OCI-M1 (cell line): ENCODE measurements at places on chromosomes 6 and 20.

GRCh38 chr6:33632558-33633039 lies 11.5 kb downstream of the ITPR3 start:
- peak; percentile 63 for DNase-seq

GRCh38 chr6:48016020-48016755 lies 94.8 kb downstream of the PTCHD4 start:
- DNase-seq: no peak

- no peak for DNase-seq
Observed at GRCh38 chr6:111521497-111522270, 38.7 kb upstream of the REV3L start.

DNA sequence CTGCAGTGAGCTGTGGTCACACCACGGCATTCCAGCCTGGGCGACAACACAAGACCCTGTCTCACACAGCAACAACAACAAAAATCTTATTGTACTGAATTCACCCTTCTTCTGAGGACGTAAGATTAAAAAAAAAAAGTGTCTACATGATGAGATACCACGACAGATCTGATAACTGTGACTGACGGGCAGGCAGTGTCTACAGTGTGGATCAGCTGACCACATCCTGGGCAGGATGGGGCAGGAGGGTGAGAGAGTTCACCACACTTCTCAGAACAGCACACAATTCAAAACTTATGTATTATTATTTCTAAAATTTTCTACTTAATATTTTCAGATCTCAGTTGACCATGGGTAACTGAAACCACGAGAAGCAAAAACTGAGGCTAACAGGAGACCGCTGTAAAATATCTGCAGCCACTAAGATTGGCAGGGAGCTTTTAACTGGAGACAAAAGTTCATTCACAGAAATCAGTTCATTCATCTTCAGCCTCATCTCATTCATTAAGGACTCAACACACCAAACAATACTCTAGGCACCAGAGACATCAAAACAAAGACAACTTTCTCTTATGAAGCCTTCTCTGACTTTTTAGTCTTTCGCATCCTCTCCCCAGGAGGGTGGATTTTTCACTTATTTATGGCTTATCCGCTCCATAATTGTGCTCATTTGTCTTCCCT lies 15.7 kb upstream of the NHSL1 start:
- no peak for DNase-seq

- no peak for DNase-seq
Observed at GRCh38 chr20:54272901-54273488, 65.1 kb downstream of the PFDN4 start.

- peak; percentile 36 for DNase-seq
Observed at GRCh38 chr6:56868687-56869086, 86.2 kb upstream of the BEND6 start.

GRCh38 chr6:135871296-135871695 lies 19.8 kb downstream of the PDE7B start:
- no peak for DNase-seq

- DNase-seq: peak; percentile 63
Observed at GRCh38 chr6:31972709-31973350, 892 bp upstream of the DXO start.

DNA sequence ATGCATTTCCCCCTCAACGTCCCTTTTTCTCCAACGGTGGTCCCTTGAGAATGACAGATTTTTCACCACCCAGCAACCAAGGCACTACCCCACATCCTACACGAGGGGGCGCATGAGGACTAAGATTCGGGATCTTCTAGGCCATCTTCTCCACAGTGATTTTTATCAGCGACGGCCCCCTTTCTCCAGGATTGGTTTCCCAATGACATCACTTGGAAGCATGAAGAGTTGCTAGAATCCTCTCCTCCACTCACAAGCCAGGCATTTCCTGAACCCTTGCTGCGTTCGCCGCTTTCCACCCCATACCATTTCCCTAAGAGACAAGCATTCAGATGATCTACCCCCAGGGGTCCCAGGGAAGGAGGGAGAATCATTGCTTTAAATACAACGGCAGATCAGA lies 252.0 kb downstream of the HIVEP2 start:
- peak; percentile 75 for DNase-seq

DNA sequence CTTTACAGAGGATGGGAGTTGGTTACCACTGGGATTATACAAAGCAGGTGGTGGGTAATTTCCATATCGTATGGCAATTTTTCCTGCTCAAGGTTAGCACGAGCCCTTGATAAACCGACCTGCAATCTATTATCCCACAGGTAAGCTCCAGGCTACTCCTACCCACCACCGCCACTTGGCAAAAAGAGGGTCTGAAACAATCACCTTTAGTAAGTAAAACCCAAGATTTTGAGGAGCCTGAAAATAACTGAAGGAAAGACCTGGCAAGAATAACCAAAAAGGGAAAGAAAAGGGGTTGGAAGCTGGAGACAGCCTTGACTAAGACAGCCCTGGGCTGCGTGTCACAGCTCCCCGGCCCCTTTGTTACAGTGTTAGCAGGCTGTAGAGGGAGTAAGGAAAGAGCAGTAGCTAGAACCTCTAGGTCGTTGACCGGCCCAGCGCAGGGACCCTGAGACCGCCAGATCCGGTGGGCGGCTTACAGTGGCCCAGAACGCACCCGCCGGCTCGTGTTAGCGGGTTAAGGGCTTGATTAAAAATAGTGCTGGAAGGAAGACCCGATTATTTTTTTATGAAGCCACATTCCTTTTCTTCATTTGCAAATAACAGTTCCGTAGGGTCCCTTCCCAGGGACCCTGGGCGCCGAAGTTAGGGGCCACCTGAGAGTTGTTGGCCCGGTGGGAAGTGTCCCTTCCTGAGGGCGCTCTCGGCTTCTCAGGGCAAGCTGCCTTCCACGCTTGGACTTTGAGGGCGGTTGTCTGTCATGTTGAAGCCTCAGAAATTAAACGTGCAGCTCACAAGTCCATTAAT lies 30.5 kb downstream of the TFAP2B start:
- no peak for DNase-seq

- no peak for DNase-seq
Observed at GRCh38 chr20:17992224-17992637, 23.4 kb downstream of the MGME1 start.

DNA sequence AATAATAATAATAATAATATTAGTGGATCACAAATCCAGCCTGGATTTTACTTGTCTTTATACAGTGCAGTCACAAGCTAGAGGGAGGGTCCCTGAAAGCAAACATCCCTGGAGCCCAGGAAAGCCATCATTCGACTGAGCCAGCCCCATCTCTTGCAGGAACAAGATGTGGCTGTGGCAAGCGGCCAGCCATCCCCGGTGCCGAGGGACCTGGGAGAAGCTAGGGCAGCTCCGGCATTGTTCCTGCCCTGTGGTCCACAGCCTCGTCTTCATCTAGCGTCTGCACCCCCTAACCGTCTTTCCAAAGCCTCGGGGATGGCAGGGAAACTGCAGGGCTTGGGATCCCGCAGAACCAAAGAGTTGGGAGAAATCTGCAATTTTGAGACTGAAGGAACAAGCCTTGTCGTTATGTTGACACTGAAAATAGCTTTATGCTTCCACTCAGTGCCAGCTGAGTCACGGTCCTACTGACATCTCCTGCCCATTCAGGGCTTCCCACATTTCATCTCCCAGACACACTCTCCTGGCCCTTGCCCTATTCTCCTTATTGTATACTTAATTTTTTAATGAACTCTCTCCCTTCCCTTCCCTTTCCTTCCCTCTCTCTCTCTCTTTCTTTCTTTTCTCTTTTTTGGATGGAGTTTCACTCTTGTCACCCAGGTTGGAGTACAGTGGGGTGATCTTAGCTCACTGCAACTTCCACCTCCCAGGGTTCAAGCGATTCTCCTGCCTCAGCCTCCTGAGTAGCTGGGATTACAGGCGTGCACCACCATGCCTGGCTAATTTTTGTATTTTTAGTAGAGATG lies 62.5 kb upstream of the ZNFX1 start:
- no peak for DNase-seq

- DNase-seq: no peak
Observed at GRCh38 chr20:35551503-35551902, 9.6 kb downstream of the ERGIC3 start.

DNA sequence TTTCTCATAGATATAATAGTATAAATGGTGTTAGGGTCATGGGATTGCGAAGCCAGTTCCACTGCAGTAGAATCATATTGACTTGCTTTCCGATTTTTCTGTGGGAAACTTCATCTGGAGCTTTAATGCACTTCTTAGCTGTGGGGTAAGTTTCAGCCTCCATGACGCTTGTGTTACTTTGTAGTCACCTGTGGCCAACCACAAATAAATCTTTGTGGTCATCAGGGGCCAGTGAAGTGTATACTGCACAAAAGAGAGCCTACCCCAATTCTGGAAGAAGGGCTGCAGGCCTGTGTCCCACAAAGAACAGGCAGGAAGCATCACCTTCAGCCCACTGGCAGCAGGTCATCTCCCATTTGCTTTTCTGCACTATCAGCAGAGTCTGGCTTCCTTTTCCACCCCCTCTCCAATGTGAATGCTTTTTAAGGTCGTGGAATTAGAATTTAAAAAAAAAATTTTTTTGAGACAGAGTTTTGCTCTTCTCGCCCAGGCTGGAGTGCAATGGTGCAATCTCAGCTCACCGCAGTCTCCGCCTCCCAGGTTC lies 32.0 kb downstream of the MTHFD1L start:
- DNase-seq: no peak

GRCh38 chr6:75603106-75603420 lies 1.4 kb downstream of the SENP6 start:
- peak; percentile 67 for DNase-seq

GRCh38 chr6:44915111-44915510 lies 413.0 kb upstream of the RUNX2 start:
- no peak for DNase-seq

DNA sequence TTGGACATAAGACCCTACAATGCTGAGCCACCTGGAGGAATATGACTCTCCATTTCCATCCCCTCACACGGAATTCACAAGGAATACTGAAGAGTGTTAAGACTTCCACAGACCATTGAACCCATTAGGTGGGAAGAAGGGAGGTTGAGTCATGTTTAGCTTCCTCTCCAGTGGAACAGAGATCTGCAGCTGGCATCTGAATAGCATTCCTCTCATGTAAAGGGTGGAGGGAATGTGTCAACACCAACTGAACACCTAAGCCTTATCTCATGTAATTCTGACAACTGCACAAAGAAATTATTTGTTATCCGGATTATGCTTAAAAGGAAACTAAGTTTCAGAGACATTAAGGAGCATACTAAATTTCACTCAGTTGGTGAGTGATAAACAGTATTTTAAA lies 705.9 kb downstream of the MAFB start:
- DNase-seq: no peak

DNA sequence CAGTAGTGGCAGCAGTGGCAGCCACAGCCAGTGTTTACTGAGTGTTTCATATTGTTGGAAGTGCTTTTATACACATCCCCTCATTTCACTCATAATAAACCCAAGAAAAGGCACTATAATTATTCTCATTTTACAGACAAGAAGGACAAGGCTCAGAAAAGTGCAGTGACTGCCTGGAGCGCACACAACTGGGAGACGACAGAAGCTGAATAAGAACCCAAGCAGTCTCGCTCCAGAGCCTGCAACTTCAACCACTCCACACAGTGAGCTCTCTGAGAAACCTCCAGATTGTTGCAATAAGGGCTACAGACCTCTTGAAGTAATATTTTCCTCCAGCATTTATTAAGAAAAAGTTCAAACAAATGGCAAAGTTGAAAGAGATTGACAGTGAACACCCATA lies 76.9 kb downstream of the PLCG1 start:
- no peak for DNase-seq

DNA sequence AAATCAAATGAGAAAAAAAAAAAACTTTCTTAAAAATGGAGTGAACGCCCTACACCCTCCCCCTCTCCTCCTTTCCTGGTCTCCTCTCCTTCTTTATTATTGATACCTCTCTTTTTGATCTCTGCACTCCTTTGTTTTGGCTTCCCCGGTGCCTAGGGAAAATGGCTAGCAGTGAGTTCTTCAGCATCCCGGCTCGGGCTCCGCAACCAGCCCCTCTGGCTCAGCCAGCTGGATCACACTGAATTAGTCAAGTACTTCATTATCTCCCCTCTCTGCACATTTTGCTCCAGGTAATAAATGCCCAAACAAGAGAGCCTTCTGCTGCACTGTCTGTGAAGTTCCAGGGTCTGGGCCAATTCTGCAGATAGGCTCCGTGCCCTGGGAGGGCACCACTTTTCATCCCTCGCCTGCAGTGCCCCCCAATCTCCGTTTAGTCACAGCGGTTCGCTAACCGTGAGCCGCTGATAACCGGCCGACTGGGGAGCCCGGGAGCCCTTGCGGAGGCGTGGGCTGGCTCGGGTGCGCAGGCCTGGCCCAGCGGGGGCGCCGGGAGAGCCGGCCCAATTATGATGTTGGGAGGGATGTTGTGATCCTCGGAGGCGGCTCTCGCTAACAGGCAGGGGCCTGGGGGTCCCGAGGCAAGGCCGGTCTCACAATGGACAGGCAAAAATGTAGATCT lies 301.9 kb downstream of the TFAP2A start:
- DNase-seq: no peak

DNA sequence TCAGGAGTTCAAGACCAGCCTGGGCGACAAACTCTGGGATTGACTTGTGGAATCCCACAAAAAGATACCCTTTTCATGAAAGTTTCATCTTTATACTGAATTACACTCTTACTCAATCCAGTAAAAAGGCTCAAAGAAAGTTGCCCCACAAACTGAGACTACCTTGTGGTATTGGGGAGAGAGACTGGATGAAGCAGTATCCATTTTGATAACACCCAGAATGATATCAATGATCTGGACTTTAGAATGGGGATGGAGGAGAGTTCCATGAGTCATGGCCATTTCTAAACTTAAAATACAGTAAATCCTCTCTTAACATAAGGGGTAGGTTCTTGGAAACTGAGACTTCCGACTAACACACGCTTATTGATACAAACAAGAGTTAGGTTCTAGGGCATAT lies 4.7 kb downstream of the STAU1 start:
- DNase-seq: no peak

GRCh38 chr20:48827855-48828733 lies at the start of gene PREX1:
TSS of gene PREX1 (minus strand) at chr20:48827999. CDS start at chr20:48827860, 139 bp downstream.
- no peak for DNase-seq

DNA sequence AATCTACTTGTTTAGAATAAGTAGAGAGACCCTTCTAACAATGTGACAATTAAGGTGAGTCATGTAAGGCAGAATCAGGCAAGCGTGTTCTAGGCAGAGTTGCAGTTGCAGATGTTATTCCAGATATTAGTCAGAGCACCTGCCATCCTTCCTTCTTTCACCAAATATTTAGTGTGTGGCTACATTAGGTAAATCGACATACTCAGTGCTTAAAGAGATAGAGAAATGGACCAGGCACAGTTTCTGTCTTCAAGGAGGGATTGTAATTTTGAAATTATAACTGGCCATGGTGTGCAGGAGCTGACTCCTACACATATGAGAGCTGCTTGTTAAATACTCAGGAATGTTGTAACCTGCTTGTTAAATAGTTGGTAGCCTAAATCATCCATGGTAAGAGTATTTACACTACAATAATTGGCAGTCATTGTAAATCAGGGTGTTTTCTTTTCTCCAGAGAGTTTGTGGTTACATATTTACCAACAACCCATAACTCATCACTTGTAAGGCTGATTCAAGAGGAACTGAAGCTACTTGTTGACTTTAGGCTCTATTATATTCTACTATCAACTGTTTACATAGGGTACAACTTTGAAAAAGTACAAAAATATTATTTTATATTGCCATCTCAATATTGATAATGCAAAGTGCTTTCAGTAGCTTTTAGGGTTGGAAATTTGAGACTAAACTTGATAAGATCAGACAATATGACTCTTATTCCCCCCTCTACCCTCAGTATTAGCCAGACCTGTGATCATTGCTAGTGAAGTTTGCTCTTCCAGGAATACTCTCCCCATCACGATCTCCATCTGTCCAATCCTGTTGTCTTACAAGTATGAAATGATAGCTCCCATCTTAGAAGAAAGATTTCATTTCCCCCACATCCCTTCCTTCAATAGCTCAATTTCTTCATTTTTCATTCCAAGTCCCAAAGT lies 607.1 kb downstream of the COL12A1 start:
- no peak for DNase-seq

- DNase-seq: peak; percentile 91
Observed at GRCh38 chr6:35687658-35688604, 784 bp downstream of the FKBP5 start.
